DMS79 (cell line): ENCODE measurements at places on chromosomes 16 and 17.

DNA sequence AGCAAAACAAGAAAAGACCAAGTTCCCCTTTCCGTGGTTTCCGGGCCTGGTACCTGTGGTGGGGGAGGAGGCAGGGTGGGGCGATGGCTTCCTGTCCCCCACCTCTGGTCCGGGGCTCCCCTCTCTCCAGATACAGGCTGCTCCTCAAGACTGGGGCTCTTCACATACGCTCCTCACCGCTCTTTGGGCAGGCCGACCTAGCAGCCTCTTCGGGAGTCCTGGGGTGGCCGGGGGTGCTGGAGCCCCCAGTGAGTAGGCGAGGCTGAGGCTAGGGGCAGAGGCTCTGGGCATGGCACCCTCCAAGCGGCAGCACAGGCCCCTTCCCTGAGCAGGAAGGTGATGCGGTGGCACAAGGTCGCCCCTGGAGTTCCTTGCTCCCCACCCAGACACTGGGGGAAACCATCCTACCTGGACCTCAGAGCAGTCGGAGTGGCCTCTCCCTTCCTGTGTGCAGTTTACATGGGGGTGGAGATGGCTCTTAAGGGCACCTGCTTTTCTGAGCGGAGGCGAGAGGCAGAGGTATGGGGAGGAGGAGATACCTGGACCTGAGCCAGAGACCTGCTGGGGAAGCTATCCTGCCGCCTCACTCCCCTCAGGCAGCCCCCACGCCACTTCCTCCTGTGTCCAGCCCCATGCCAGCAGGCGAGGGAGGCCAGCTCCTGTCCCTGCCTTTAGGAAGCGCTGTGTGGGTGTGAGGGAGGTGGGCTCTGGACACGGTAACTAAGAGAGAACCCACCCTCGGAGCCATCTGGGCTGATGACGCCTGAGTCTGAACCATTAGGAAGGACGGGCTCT, 891 bp downstream of the CORO1A start:
- DNase-seq: peak; percentile 28

GRCh38 chr16:57720142-57720575, 15.4 kb upstream of the KATNB1 start:
- DNase-seq: no peak

DNA sequence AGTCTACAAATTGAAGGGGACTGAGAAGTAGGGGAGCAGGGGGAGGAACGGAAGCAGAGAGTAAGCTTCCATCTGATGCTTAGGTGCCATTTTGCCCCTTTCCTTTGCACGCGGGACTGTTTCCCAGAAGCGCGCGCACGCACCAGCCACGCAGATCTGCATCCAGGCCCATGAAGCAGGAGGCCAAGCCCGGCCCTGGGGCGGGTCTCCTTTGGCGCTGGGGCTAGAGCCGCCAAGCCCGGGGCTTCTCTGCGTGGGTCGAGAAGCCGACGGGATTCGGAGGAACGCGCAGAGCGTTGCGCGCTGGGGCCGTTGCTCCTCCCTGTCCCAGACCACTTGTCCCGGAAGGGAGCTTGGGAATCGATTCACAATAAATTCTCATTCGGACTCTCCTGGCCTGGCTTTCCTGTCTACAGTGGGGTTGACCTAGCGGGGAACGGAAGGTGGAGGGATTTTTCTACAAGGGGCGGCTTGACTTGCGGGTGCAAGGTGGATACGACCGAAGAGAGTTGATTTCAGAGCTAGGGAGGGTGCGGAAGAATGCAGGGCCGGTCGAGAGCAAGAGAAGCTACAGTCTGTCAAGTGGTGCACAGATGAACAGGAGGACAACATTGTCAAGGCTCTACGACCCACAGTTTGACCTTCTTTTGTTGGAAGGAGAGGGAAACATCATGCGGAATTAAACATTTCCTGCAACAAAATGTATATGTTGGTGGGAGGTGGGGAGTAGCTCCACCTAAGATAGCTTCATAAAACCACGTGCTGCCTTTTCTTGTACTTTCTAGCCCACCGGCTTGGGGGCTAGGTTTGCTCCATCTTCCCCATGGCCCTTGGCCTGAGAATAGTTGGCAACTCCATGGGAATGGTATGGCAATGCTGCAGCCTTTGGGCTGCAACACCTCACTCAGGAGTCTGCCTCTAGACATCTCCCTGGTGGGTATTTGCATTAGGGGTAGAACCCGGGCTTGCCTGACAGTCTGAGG, 4.5 kb downstream of the HOXB9 start:
- DNase-seq: no peak

GRCh38 chr17:61862975-61863800, at the start of gene BRIP1:
BRIP1 (minus strand) TSS chr17:61863528; CDS start chr17:61861539, 1,989 bp downstream.
- DNase-seq: peak; percentile 84

DNA sequence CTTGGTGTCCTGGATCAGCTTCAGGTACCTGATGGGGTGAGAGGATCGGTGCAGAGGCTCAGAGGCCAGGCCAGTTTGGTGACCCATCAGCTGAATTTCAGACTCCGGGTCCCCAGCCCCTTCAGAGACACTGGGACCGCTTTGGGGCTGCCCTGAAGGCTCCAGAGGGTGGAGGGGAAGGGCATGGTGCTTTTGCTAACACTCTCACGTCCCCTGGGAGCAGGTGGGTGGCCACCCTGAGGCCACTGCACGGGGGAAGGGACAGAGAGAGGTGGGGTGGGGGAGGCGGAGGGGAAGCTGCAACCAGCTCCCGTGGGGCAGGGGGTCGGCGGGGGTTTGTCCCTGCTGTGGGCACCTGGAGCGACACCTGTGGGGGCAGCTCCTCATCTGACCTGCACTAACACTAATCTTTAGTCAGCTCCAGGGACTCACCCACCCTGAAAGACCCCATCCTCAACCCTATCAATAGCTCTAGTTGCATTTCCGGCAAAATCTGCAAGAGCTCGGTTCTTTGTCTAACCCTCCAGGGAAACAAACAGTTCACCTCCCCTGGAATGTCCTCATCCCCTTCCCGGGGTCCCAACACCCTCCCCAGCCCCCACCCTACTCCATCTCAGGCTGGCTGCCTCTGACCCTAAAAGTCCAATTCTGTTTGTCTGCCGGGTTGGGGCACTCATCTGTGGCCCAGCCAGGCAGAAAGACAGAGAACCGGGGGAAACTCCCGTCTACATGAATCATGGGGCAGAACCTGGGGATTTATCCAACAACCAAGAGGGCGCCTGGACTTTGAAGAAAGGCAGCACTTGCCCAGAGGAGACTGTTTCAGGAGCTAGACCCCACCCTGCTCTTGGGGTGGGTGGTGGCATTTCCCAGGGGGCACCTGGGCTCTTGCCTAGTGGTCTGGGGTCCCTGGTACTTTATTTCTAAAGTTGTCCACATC, 91.9 kb upstream of the CBX4 start:
- no peak for DNase-seq

GRCh38 chr16:65068151-65068740, 53.6 kb downstream of the CDH11 start:
- DNase-seq: no peak

DNA sequence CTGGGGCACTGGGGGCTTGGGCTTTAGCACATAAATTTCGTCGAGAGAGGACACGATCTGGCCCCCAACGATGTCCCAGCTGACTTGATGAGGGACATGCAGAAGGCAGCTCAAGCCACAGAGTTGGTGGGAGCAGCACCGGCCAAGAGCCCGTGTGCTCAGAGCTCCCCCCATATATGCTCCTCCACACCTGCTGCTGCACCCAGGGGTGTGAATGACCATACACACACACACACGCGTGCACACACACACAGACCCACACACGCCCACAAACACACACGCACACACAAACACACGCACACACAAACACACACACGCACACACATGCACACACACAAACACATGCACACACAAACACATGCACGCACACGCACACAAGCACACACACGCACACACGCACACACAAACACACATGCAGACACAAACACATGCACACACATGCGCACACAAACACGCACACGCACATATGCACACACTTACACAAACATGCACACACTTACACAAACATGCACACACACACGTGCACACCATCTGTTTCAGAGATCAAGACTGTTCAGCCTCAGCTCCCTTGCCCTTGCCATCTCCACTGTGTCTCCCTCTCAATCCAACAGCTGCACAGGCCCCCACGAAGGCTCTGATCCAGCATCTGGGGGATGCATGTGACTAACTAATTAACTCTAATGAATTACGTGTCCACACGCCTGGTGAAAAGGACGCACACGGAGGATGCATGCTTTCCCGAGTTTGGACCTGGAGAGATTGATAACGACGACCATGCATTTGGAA, 85.6 kb upstream of the TNRC6C start:
- no peak for DNase-seq

DNA sequence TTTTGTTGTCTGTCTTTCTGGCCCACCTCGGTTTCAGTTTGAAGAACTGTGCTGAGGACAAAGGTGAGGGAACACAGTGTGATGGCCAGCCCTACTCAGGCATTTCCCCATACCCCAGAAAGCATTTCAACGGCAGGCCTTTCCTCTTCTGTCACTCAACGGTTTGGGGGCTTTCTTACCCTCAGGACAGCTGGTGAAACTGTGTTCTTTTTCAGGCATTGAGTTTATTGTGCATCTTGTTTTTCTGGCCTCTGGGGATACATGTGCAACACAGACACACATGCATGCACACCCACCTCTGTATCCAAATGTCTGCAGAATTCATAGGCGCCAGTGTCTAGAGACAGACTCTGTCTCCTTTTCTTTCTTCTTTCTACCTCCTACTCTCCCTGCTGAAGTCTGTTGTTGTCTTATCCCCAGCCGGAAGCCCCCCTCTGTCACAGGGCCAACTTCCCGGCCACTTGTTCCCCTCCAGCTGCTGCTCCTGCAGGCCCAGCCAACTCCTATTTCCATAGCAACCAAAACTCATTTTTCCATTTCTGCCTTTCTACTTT, 17.0 kb downstream of the CHD9 start:
- peak; percentile 26 for DNase-seq

DNA sequence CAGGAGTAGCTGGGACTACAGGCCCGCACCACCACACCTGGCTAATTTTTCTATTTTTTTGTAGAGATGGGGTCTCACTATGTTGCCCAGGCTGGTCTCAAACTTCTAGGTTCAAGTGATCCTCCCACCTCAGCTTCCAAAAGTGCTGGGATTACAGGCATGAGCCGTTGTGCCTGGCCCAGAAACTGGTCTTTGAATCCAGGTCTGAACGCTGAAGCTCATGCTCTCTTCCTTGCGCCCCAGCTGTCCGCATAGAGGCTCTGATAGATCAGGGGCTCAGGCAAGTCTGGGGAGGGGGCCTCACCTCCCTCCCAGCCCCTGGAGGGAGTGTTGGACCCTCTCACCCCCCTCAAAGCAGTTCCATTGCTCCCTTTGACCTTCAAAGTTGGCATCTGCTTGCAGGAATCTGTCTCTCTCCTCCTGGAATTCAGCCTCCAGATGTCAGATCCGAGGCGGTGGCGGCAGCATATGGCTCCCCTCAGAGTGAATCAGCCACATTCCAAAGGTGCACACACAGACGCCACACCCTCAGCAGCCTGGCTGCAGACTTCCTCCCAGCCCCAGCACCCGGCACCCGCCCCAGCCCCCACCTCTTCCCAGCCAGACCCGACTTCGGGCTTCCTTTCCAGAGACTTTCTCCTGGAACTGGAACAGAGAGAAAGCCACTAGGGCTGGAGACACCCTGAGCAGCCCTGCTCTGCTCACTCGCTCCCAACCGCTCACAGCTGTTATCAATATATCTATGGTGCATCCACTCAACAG, 16.9 kb upstream of the GLIS2 start:
- DNase-seq: no peak

DNA sequence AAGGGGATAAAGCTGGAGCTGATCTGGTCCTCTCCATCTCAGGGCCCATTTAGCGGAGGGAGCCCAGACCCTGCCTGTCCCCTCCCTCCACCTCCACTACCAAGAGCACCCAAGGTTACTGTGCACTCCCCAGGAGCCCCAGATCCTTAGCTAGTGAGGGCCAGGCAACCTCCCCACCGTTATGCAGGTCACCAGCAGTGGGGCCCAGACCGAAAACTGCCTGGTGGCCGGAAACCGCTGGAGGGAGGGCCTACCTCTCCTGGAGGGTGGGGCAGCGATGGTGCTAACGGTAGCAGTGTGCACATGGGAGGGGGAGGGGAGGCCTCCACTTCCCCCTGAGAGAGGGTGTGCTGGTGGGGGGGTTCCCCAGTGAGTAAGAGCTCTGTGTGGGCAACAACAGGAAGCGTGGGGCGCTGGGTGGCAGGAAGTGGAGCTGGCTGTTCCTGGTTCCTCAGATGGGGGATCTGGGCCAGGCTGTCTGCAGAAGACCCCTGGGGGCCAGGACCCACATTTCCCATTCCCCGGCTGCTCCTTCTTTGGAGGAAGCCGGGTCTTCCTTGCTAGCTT, 4.4 kb downstream of the FMNL1 start:
- no peak for DNase-seq

- no peak for DNase-seq
Measured at GRCh38 chr17:67574658-67575293, 143.0 kb upstream of the NOL11 start.

GRCh38 chr17:49596613-49597244, 21.1 kb downstream of the NXPH3 start:
- DNase-seq: no peak

GRCh38 chr16:20920091-20920490, 19.5 kb downstream of the LYRM1 start:
- no peak for DNase-seq
